ENCODE measurements at places on chromosomes 5 and 9. TPM values are rescaled to one million over a fixed set of nuclear protein-coding genes. Genes with fewer than 3 reads are reported as not detected.
A peak's percentile ranks its signal among the peaks of the same experiment; 100 is the strongest.

Gene NIPAL4
- 0.17 TPM for total RNA-seq

Gene ZDHHC11B
- under 0.01 TPM for total RNA-seq

- DNase-seq: no peak
- H3K36me3 ChIP-seq: no peaks in the 10 kb centered on the region
- peaks cover 3% of the 10 kb centered on the region for H3K4me1 ChIP-seq
- no peak overlapping the region for H3K4me3 ChIP-seq
Observed at GRCh38 chr5:127567026-127567768, 49.8 kb downstream of the PRRC1 start.

GRCh38 chr5:38806775-38807258 lies 39.0 kb upstream of the OSMR start:
- peaks cover 32% of the 10 kb centered on the region for H3K4me1 ChIP-seq
- DNase-seq: peak; percentile 98
- H3K4me3 ChIP-seq: no peak overlapping the region
- H3K27ac ChIP-seq: peak overlapping the region; percentile 76

DNA sequence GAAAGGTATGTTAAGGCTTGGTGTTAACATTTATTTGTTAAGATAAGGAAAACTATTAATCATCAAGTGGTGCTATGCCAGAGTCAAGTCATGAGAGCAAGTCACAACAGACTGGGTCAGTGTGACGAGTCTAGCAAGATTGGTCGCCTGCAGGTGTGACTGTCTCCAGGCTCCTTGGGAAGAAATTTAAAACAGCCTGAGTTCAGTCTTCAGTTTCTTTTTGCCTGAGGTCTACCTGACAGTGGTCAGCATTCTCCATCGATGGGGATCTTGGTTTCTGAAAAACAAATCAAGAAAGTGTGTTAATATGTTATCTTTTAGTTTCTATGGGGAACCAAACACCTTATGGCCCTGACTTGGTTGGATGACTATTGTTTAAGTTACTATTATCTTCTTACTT lies 56.3 kb downstream of the CETN3 start:
- H3K4me3 ChIP-seq: no peak overlapping the region
- no peak for DNase-seq
- H3K36me3 ChIP-seq: no peaks in the 10 kb centered on the region
- no peaks in the 10 kb centered on the region for H3K27me3 ChIP-seq
- no peaks in the 10 kb centered on the region for H3K4me1 ChIP-seq

- H3K4me3 ChIP-seq: no peak overlapping the region
- H3K36me3 ChIP-seq: no peaks in the 10 kb centered on the region
- no peak overlapping the region for H3K27ac ChIP-seq
- peak; percentile 47 for DNase-seq
Observed at GRCh38 chr5:81835814-81836367, 85.0 kb upstream of the SSBP2 start.

All from fibroblast of lung (primary cell).